ENCODE measurements at places on chromosomes 7 and 10.

DNA sequence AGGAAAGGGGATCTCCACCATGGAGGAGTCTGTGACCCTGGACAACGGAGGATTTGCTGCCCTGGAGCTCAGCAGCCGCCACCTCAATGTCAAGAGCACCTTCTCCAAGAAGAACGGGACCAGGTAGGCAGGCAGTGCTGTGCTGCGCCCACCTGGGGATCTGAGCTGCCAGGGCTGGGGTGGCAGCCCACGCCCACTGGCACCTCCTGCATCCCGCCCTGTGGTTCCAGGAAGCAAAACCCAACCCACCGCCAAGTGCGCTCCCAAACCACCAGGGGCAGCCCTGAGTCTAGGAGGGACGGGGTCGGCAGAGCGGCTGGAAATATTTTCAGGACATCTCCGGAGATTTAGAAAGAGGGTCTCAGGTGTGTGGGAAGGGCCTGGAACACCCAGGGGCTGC, 440.3 kb upstream of the FOXK1 start:
- H3K27me3 ChIP-seq: no peaks in the 10 kb centered on the region
- H3K27ac ChIP-seq: no peak overlapping the region
- no peak for DNase-seq
- no peak overlapping the region for H3K4me3 ChIP-seq

GRCh38 chr7:132121987-132122386, 454.3 kb downstream of the PLXNA4 start:
- H3K36me3 ChIP-seq: no peaks in the 10 kb centered on the region
- peaks cover 1% of the 10 kb centered on the region for H3K27me3 ChIP-seq
- no peak overlapping the region for H3K27ac ChIP-seq
- H3K4me1 ChIP-seq: no peaks in the 10 kb centered on the region

GRCh38 chr7:132255898-132256297, 320.4 kb downstream of the PLXNA4 start:
- no peaks in the 10 kb centered on the region for H3K36me3 ChIP-seq
- H3K4me1 ChIP-seq: no peaks in the 10 kb centered on the region
- H3K4me3 ChIP-seq: no peak overlapping the region

GRCh38 chr10:119431034-119431772, 111.3 kb downstream of the RGS10 start:
- no peaks in the 10 kb centered on the region for H3K27me3 ChIP-seq
- H3K36me3 ChIP-seq: peaks cover 31% of the 10 kb centered on the region
- DNase-seq: no peak
- H3K4me3 ChIP-seq: no peak overlapping the region

- no peak for DNase-seq
- peak overlapping the region; percentile 79 for H3K27ac ChIP-seq
- no peaks in the 10 kb centered on the region for H3K36me3 ChIP-seq
- H3K4me3 ChIP-seq: no peak overlapping the region
- H3K4me1 ChIP-seq: peaks cover 79% of the 10 kb centered on the region
Observed at GRCh38 chr10:110059925-110060324, 52.1 kb downstream of the ADD3 start.
